ENCODE measurements at places on chromosomes 4 and X.
A peak's percentile ranks its signal among the peaks of the same experiment; 100 is the strongest.

DNA sequence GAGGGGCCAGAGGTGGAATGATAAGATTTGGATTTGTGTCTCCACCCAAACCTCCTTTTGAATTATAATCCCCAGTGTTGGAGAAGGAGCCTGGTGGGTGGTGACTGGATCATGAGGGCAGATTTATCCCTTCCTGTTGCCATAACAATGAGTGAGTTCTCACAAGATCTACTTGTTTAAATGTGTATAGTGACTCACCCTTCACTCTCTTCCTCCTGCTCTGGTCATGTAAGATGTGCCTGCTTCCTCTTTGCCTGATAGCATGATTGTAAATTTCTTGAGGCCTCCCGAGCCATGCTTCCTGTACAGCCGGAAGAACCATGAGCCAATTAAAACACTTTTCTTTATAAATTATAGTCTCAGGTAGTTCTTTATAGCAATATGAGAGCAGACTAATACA lies 348.6 kb downstream of the AR start:
- DNase-seq, result no peak
- H3K27me3 ChIP-seq, result no peaks in the 10 kb centered on the region
- H3K4me1 ChIP-seq, result no peaks in the 10 kb centered on the region
- H3K36me3 ChIP-seq, result no peaks in the 10 kb centered on the region

- H3K27ac ChIP-seq, result no peak overlapping the region
- H3K27me3 ChIP-seq, result no peaks in the 10 kb centered on the region
- no peaks in the 10 kb centered on the region for H3K4me1 ChIP-seq
- no peak overlapping the region for H3K4me3 ChIP-seq
- no peaks in the 10 kb centered on the region for H3K36me3 ChIP-seq
- peak; percentile 42 for DNase-seq
Measured at GRCh38 chrX:66622209-66622608, 16.7 kb downstream of the EDA2R start.

GRCh38 chrX:130028196-130028595 lies 45.8 kb downstream of the BCORL1 start:
- H3K4me3 ChIP-seq, result no peak overlapping the region
- peaks cover 1% of the 10 kb centered on the region for H3K27me3 ChIP-seq
- peaks cover 8% of the 10 kb centered on the region for H3K36me3 ChIP-seq
- H3K27ac ChIP-seq, result no peak overlapping the region
- DNase-seq, result peak; percentile 39

- no peaks in the 10 kb centered on the region for H3K27me3 ChIP-seq
- DNase-seq, result peak; percentile 78
- H3K4me3 ChIP-seq, result no peak overlapping the region
- 0 out of 2 replicates have a peak overlapping the region, but pooled peaks have one; percentile 48 for H3K27ac ChIP-seq
Measured at GRCh38 chr4:176400816-176401461, 81.2 kb downstream of the SPCS3 start.

GRCh38 chr4:180947425-180947824 lies 1295.8 kb upstream of the TENM3 start:
- H3K27me3 ChIP-seq, result no peaks in the 10 kb centered on the region
- no peaks in the 10 kb centered on the region for H3K36me3 ChIP-seq
- H3K4me3 ChIP-seq, result no peak overlapping the region
- no peak overlapping the region for H3K27ac ChIP-seq
- H3K4me1 ChIP-seq, result no peaks in the 10 kb centered on the region
- peak; percentile 44 for DNase-seq

DNA sequence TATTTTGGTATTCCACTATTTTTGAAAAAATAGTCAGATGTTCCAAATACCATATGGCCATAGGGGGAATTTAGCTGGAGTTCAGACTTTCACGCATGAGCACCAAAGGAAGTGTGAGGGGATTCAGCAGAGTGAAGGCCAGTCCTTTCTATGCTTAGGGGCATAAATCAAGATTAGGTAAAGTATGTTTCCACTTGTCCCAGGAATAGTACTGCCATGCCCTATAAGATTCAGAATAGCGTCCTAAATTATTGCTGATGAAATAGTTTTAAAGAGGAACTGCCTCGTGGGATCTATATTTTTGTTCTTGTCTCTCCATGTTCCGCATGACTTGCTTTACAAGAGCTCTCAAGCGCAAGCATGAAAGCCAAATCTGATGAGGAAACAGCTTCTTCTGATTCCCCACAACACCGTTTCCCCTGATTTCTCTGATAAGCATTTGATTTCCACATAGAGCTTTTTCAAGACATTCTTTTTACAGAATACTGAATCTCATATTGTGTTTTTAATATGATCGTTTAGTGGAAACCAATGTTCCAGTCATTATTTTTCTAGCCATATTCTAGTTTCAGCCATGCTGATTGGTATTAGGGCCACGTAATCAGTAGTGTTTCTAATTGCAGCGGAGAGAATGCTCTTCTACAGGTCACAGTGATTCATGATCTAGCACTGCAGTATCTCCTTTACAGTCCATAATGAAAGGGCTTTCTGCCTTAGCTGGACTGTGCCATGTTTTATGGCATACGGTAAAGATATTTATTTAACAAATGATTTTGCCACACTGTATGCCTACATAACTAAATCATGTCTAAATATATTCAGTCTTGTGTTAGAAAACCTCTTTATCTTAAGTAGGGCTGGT lies 492.3 kb downstream of the CENPC start:
- no peaks in the 10 kb centered on the region for H3K4me1 ChIP-seq
- H3K4me3 ChIP-seq, result no peak overlapping the region
- no peaks in the 10 kb centered on the region for H3K36me3 ChIP-seq
- H3K27ac ChIP-seq, result no peak overlapping the region
- no peak for DNase-seq

DNA sequence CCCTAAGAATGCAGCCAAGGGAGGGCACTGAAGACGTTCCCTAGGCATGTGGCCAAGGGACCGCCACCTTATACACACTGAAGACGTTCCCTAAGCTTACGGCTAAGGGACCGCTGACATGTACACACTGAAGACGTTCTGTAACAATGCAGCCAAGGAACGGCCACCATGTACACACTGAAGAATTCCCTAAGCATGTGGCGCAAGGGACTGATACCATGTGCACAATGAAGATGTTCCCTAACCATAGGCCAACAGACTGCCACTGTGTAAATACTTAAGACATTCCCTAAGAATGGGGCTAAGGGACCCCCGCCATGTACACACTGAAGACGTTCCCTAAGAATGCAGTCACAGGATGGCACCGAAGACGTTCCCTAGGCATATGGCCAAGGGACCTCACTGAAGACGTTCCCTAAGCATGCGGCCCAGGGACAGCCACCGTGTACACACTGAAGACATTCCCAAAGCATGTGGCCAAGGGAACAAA lies 36.1 kb downstream of the DHRSX start:
- no peaks in the 10 kb centered on the region for H3K27me3 ChIP-seq
- no peaks in the 10 kb centered on the region for H3K4me1 ChIP-seq
- no peak for DNase-seq
- H3K4me3 ChIP-seq, result no peak overlapping the region
- H3K36me3 ChIP-seq, result peaks cover 2% of the 10 kb centered on the region
- H3K27ac ChIP-seq, result no peak overlapping the region

DNA sequence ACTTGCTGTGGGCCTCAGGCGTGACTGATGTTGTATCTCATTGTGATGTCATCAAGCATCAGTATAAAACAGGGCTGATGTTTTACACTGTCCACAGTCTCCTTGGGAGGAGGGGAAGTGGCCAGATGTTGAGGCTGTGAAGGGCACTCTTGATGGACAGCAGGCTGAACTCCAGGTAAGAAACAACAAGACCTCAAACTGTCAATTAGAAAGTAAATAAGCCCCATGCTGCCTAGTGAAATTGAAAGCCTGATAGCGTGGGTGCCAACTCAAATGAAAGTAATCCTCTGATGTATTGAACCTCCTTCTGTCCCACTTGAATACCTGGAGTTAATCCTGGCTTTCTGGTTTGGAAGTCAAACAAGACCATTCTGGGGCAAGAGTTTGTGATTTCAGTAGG lies 19.7 kb downstream of the VSIG1 start:
- peaks cover 50% of the 10 kb centered on the region for H3K27me3 ChIP-seq
- no peak for DNase-seq
- H3K4me1 ChIP-seq, result no peaks in the 10 kb centered on the region
- no peaks in the 10 kb centered on the region for H3K36me3 ChIP-seq
- no peak overlapping the region for H3K4me3 ChIP-seq

DNA sequence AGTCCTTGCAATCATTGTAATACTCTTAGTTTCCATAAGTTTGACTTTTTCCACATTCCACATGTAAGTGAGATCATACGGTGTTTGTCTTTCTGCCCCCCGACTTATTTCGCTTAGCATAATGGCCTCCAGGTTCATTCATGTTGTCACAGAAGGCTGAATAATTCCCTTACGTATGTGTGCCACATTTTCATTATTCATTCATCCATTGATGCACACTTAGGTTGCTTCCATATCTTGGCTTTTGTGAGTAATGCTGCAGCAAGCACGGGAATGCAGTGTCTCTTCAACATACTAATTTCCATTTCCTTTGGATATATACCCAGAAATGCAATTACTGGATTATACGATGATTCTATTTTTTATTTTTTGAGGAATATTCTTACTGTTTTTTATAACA lies 22.0 kb upstream of the VEGFC start:
- H3K27ac ChIP-seq, result no peak overlapping the region
- no peaks in the 10 kb centered on the region for H3K36me3 ChIP-seq
- no peaks in the 10 kb centered on the region for H3K27me3 ChIP-seq
- DNase-seq, result peak; percentile 87
- no peaks in the 10 kb centered on the region for H3K4me1 ChIP-seq

GRCh38 chr4:4704267-4704666 lies 155.2 kb upstream of the MSX1 start:
- H3K4me3 ChIP-seq, result no peak overlapping the region
- H3K36me3 ChIP-seq, result no peaks in the 10 kb centered on the region
- H3K27ac ChIP-seq, result no peak overlapping the region
- peaks cover 6% of the 10 kb centered on the region for H3K27me3 ChIP-seq
- H3K4me1 ChIP-seq, result no peaks in the 10 kb centered on the region

DNA sequence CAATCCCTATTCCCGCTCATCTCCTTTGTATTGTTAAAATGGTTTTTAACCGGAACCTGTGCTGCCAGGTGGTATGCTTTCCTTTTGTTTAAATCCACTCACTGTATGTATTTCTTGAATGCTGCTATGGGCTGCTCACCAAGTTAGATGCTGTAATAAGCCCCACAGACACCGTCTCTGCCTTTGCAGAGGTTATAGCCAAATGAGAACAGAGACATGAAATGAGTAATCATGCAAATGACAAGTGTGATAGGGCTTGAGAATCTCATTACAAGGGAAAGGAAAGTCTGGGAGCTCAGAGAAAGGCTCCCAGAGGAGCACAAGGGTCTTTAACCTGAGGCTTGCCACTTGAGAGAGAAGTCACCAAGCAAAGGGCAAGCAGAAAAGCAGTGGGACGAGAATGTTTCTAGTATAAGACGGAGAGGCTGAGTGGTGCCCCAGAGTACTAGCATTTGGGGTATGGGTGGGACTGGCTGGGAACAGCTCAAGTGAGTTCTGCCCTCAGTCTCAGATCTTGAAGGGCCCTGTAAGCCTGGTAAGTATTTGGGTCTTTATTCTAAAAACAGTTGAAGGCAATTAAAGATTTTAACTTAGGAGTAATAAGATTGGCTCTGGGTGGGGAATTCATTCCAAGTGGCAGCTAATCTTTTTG lies 110.8 kb upstream of the H2AZ1 start:
- no peaks in the 10 kb centered on the region for H3K27me3 ChIP-seq
- peaks cover 5% of the 10 kb centered on the region for H3K4me1 ChIP-seq
- H3K27ac ChIP-seq, result no peak overlapping the region
- no peak for DNase-seq

DNA sequence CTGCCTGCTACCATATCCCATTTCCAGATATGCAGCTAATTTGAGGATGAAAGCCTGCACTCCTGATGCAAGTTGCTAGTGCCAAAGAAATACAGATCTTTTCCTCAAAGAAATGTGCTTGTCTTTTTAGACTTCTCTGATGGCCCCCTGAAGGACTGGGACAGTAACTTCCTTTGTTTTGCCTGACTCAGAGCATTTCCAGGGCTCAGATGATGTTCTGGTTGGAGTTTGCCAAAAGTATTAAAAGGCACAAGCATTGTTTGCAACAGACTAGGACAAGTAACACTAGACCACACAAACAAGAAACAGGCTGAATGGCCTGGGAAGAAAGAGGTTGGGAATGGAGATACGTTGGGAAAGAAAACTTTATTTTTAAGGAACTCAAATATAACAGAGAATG lies 175.2 kb downstream of the IL13RA2 start:
- no peak for DNase-seq
- no peak overlapping the region for H3K4me3 ChIP-seq
- H3K36me3 ChIP-seq, result no peaks in the 10 kb centered on the region
- no peaks in the 10 kb centered on the region for H3K4me1 ChIP-seq
- no peaks in the 10 kb centered on the region for H3K27me3 ChIP-seq

GRCh38 chr4:25379591-25379990 lies 2.5 kb downstream of the ANAPC4 start:
- no peak overlapping the region for H3K27ac ChIP-seq
- H3K4me3 ChIP-seq, result no peak overlapping the region
- H3K27me3 ChIP-seq, result no peaks in the 10 kb centered on the region
- no peak for DNase-seq
- H3K4me1 ChIP-seq, result peaks cover 5% of the 10 kb centered on the region

- H3K4me1 ChIP-seq, result no peaks in the 10 kb centered on the region
- H3K27me3 ChIP-seq, result no peaks in the 10 kb centered on the region
- no peak overlapping the region for H3K27ac ChIP-seq
- no peaks in the 10 kb centered on the region for H3K36me3 ChIP-seq
- no peak overlapping the region for H3K4me3 ChIP-seq
- DNase-seq, result no peak
Measured at GRCh38 chr4:5995901-5996623, 22.2 kb downstream of the C4orf50 start.

- H3K27ac ChIP-seq, result no peak overlapping the region
- no peaks in the 10 kb centered on the region for H3K27me3 ChIP-seq
- H3K4me3 ChIP-seq, result no peak overlapping the region
- DNase-seq, result peak; percentile 31
Measured at GRCh38 chr4:188423039-188423438, 283.8 kb downstream of the TRIML1 start.

- H3K4me1 ChIP-seq, result no peaks in the 10 kb centered on the region
- H3K36me3 ChIP-seq, result no peaks in the 10 kb centered on the region
- no peak overlapping the region for H3K27ac ChIP-seq
- no peaks in the 10 kb centered on the region for H3K27me3 ChIP-seq
- H3K4me3 ChIP-seq, result no peak overlapping the region
- DNase-seq, result peak; percentile 75
Measured at GRCh38 chr4:132001542-132001941, 1147.6 kb upstream of the PCDH10 start.

Measured in IMR-90 (cell line).